Hypothalamus (tissue), 51 donors: ENCODE measurements at places on chromosomes 12 and 14.

DNA sequence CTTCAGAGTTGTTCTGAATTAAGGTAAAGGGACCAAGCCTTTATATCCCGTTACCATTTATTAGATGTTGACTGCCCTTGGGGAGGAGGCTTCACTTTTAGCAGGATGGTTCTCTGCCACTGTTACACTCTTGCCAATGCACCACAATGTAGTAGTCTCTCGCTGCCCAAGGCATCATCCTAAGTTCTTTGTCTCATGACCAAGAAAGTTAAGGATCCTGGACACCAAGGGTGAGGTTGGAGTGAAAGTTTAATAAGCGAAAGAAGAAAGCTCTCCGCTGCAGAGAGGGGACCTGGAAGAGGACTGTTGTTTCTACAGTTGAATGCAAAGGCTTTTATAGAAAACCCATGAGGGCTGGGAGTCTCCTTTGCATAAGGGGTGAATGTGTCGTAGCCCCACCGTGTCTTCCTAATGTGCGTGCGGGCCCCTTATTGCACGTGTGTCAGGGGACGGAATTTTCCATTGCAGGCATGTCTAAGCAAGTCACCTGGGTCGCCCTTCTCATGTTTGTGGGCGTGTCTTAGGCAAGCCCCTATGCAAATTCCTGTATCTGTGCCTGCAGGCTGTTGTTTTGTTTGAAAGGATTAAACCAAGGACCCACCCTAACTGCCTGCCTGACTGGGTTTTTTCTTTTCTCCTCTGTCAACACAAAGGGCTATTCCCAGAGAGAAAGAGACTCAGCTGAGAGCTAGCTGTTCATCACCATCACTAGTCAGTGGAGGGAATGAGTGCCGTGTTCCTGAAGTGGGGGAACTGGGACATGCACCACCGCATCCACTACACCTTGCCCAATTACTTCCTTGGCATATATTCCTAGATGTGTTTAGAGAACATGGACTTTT is 17.6 kb upstream of the RNASE1 start:
- DNase-seq: no peak

DNA sequence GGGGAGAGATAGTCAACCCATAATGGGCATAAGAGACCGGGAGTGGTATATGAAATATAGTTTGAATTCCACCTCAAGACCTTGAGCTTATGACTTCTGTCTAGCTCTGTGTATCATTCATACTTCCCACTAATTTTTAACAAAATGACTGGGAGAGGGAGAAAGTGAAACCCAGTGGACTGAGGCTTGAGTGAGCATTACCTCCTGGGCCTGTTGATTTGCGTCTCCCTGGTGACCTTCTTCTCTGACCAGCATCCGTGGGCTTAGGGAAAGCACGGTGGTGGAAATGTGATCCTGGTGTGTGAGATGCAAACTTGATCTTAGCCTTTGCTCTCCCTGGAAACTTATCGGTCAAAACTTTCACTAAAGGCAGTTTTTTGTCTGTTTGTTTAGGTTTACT is 207.9 kb upstream of the BCL2L14 start:
- no peak for DNase-seq

DNA sequence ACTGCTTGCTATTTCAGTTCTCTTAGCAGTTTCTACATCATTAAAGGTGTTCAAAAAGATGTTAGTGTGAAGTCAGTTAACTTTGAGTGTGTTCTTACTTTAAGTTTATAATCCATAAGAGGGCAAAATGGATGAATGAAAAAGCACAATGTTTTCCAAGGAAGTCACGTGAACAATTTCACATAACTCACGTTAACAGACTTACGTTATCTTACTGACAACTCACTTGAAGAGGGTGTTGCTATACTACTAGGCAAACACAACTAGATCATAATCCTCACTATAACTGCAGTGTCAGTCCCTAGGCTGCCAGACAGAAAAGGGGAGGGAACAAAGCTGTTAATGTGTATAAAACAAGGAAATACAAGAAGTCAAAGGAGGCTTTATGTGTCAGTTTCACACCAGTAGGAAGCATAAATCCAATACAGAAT is 6.4 kb downstream of the SLC2A13 start:
- DNase-seq: no peak

GRCh38 chr12:51821440-51822260 is 26.9 kb downstream of the FIGNL2 start:
- DNase-seq: no peak

- peak; percentile 72 for DNase-seq
Measured at GRCh38 chr14:23360496-23360895, 4.5 kb downstream of the EFS start.

- no peak for DNase-seq
Measured at GRCh38 chr14:89351221-89351515, 65.9 kb downstream of the FOXN3 start.

- no peak for DNase-seq
Measured at GRCh38 chr14:95095996-95096395, 61.3 kb downstream of the DICER1 start.

DNA sequence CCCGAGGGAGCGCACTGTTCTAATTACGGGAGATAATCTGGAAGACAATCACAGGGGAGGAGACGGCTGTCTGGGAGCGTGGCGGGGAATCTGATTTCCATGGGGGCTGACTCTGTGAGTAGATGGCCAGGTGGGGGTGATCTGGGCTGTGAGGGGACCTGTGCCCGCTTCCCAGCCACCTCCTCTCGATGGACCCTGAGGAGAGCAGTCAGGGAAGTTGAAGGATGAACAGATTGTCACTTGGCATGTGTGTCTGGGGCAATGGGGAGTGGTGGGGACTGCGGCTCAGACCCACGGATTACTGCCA is 22.6 kb downstream of the GALNT9 start:
- no peak for DNase-seq

GRCh38 chr12:57618966-57619433 is 7.8 kb downstream of the ARHGEF25 start:
- no peak for DNase-seq

- no peak for DNase-seq
Measured at GRCh38 chr14:77120771-77121743, 20.5 kb downstream of the ZDHHC22 start.

DNA sequence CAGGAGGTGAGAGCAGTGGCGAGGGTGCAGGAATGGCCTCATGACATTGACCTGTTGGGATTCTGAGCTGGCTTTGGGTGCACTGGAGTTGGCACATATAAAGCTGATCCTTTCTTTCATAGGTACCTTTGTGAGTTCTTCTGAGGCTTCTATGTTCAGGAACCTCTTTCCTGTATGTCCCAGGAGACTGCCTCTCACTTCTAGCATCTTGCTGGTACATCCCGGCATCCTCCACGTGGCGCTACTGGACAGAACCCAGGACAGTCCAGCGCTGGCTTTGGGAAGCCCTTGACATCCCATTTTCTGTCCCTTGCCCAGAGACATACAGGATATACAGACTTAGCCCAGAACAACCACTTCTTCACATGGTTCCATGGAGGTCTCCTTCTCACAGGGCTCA is 44.4 kb upstream of the BATF start:
- DNase-seq: no peak

GRCh38 chr12:68403711-68404110 is 71.5 kb upstream of the MDM1 start:
- DNase-seq: no peak

- DNase-seq: no peak
Measured at GRCh38 chr12:7832059-7832696, 40.5 kb downstream of the SLC2A14 start.

DNA sequence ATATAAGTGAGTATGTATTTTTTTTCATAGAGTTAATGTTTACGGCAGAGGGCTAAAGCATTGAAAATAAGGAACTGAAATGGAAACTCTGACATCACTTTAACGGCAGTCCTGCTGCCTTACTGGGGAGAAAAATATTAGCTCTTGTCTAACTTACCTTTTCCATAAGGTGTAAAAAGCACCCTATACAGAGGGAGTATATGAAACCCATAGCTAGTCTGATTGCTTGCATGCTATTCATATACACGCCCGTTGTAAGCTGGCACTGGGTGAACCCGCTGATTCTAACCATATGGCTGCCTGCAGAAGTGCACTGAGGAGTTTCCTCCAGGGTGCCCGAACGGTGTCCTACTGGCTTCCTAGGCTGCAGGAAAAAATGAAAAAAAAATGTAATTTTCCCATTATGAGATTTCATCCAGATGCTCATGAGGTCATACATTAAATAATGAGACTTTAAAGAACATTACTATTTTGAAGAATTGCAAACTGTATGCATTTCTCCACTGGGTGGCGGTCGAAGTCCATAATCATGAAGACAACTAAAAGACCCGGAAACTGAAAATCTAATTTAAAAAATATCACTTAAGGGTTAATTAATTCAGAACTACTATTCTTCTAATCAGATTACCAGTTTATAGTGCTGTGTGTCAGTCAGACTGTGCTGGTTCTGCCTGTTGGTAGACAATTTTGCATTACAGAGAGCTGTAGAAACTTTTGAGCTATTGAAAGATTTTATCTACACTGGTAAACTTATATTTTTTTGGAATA is 144.7 kb downstream of the ALX1 start:
- DNase-seq: no peak

GRCh38 chr12:128861226-128862016 is 8.1 kb downstream of the GLT1D1 start:
- DNase-seq: no peak

DNA sequence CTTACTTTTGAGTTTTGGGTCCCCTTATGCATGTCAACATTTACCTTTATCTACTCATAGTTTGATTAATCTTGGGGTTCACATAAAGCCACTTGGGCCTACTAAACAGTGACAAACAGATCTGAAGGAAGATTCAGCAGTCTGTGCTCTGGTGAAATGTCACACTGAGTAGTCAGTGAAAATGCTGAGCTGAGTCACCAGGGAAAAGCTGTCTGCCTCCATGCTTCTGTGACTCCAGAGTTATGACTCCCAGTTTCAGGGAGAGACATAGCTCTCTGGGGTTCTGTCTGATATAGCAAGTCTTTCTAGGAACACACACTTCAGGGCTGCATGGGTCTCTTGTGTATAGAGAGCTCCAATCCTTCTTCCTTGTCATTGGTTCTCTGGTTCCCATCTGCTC is 406.3 kb upstream of the FAR2 start:
- no peak for DNase-seq

- DNase-seq: no peak
Measured at GRCh38 chr12:69007101-69007854, 74.3 kb upstream of the CPM start.

GRCh38 chr12:64252681-64253080 is 30.6 kb upstream of the KICS2 start:
- no peak for DNase-seq

- no peak for DNase-seq
Measured at GRCh38 chr12:68291396-68292036, 38.1 kb upstream of the IL22 start.

DNA sequence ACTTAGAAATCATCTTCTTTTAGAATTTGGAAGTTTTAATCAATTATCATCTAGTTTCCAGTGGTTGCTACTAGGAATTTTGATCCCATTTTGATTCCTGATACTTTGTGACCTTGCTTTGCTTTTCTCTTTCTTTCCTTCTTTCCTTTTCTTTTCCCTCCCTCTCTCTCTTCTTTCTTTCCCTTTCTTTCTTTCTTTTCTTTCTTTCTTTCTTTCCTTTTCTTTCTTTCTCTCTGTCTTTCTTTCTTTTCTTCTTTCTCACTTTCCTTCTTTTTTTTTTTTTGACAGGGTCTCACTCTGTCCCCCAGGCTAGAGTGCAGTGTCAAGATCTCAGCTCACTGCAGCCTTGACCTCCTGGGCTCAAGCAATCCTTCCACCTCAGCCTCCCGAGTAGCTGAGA is 81.5 kb upstream of the OSBPL8 start:
- DNase-seq: no peak

DNA sequence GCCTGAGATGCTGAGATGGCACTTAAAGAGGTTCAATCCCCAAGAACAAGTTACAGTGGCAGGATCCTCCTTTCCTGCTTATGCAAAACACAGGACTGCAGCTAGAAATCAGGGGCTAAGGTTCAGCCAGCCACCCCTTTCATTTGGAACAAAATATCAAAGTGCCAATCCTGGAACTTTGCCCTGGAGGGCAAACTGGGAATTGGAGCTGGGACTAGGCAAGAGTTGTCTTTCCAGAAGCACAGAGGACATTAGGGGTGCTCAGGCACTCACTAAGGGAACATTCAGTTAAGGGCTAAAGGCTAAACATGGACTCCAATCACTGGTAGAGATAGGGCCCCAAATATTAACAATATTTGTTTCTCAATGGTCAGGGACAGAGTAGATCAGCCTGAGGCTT is 237.2 kb downstream of the EMP1 start:
- DNase-seq: no peak

GRCh38 chr14:88952901-88953300 is 128.4 kb downstream of the TTC8 start:
- no peak for DNase-seq

DNA sequence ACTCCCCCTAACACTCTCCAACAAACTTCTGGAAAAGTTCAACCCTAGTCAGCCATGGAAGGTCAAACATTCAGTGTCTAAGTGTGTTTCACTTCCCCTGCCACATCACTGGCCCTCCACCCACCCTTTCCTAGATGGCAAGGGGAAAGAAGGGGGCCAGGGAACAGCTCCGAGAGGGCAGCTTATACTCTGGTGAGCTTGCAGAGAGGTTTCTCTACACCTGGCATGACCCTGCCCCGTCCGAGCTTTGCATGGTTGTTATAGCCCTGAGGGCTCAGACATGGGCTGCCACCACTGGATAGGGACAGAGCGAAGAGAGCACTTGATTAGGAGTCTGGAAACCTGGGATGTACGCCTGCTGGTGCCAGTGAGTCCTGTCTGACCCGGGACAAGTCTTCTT is 4.0 kb downstream of the ACVRL1 start:
- DNase-seq: no peak

DNA sequence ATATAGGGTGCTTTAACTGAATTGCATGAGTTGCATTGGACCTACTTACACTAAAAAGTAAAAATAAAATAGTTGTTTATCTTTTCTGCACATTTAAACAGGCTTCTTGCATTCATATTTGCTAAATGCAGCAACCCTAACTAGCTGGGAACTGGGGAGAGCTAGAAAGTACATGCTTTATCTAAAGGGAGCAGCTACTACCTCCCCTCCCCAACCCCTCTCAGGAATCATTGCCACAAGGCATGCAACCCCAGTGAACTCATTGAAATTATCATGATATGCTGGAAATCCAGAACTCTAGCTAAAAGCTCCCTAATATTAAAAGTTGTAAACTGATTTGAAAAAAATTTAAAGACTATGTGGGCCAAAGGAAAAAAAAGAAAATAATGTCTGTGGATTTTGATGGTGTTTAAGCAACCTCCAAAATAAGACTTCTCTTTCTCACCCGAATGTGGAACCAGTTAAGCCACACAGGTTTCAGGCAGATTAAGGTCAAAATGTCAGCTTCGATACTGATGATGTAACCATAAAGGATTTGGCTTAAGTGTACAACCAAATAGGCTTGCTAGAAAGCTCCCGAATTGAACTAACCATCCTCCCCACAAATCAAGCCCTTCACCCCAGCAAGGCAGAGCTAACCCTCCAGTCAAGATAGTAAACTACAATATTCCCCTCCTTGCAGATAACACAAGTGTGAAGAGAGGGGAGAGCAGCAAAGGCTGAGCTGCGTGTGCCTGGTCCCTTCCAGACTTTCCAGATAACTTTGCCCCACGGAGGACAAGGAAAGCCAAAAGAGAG is 13.8 kb upstream of the POC1B start:
- DNase-seq: no peak

GRCh38 chr14:104664588-104664987 is 24.8 kb upstream of the INF2 start:
- no peak for DNase-seq
